NCI-H2081 (cell line): ENCODE measurements at places on chromosomes 11 and 22.

GRCh38 chr22:50440544-50441249 is 34.1 kb downstream of the SBF1 start:
- no peak for DNase-seq

DNA sequence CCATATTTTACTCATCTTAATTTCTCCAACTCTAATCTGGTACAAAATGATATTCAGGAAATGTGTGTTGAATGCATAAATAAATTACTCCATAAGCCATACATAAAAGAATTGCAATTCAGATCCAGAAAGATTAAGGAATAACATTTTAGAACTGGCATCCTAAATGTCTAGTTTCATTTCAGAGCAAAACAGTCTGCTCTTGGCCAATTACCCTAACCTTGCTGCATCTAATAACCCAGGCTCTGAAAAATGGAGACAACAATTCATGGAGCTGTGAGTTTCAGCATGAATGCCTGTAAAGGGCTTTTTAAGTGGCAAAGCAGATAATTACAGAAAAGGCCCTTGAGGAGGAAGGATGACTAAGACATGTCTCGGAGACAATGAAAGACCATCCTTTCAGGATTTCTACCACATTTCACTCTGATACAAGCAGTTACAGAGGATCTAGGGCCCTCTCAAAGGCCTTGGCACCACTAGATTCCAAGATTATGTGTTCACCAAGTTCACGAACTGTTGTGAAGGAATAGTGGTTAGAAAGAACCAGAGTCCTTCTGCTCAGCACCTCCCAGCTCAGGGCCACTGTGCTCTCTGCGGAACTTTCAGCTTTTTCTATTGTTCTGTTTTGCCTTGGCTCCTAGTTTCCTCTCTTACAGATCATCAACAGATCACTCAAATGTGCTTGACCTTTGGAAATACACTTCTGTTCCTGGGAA is 157.6 kb upstream of the BLID start:
- DNase-seq: no peak

DNA sequence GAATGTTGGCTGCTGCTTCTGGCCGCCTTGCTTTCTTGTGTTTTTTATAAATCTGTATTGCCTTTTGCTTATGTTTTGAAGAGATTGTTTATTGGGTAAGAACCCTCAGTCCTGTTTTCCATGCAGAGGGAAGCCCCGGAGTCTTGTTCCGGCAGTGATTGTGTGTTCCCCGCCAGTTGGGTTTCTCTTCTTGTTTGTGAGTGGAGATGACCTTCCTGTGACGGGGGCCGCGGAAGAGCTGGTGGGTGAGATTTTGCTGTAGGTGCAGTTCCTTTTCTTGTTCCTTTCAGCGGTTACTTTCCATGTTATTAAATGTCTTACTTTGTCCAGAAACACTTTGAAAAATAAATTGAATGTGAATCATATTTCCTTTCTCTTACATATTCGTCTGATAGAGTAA is 8.3 kb downstream of the TBC1D22A start:
- DNase-seq: no peak

DNA sequence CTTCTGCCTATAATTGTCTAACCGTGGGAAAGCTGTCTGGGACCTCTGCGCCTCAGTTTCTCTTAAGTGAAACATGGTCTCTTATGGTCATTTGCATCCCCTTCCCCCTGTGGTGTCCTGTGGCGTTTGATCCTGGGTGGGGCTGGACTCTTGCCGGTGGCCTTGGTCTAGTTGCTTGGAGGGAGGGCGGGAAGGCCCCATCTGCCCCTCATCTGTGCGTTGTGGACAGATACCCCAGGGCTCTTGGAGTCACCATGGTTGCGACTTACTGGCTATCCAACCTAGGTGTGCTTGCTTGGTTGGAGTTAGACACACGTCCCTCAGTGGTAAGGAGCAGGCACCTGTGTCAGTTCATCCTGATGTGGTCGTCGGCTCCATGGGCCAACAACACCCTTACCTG is 15.2 kb downstream of the SHANK3 start:
- DNase-seq: no peak

DNA sequence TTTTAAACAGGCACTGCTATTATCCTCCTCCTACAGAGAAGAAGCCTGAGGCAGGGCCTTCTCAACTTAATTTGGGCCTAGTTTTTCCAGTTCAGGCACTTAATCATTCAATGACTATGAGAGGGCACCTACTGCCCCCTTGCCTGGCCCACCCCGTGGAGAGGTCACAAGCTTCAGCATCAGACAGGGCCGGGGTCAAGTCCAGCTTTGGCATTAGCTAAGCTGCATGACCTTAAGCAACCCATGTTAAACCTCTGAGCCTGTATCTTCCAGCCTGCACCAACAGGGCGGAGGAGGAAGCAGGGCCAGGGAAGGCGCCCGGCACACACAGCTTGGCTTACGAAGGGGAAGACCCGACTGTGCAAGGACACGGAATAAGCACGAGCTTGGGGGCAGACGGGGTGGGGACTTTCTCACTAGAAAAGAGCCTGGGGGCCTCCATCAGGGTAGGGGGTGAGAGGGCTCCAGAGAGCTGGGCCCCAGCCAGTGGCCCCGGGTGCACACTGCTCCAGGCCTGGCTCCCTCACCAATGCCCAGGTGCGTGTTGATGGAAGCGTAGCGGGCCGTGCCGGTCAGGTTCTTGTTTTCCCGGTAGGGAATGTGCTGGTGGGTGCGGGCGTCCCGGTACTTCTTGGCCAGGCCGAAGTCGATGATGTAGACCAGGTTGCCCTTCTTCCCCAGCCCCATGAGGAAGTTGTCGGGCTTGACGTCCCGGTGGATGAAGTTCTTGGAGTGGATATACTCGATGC is 16.9 kb downstream of the CSNK1E start:
- DNase-seq: no peak

DNA sequence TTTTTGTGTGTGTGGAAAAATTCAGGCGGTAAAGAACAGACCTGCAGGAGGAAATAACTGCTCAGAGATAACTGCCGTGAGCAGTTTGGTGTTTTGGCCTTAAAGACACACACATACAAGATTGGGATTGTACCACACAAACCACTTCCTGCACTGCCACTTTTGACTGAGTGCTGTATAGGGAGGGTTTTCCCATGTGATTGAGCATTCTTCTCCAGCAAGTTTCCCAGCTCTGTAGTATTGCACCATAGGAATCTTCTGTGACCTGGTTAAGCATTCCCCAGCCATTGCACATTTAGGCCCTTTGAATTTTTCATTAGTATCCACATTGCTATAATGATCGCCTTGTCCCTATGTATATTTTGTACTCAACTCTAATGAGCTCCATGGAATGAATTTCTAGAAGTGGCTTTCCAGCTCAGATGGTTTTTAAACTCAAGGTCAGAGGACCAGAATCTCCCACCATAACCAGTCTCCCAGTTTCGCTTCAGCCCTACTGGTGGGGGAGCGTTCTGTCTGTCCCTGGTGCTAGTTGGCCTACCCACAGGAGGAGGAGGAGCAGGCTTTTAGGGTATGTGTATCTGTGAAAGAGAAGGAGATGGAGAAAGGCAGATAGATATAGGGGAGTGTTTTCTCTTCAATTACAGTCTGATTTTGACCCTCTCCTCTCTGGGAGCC is 9.3 kb downstream of the CD82 start:
- DNase-seq: no peak

GRCh38 chr22:46417769-46418168 is 82.3 kb downstream of the TRMU start:
- no peak for DNase-seq

DNA sequence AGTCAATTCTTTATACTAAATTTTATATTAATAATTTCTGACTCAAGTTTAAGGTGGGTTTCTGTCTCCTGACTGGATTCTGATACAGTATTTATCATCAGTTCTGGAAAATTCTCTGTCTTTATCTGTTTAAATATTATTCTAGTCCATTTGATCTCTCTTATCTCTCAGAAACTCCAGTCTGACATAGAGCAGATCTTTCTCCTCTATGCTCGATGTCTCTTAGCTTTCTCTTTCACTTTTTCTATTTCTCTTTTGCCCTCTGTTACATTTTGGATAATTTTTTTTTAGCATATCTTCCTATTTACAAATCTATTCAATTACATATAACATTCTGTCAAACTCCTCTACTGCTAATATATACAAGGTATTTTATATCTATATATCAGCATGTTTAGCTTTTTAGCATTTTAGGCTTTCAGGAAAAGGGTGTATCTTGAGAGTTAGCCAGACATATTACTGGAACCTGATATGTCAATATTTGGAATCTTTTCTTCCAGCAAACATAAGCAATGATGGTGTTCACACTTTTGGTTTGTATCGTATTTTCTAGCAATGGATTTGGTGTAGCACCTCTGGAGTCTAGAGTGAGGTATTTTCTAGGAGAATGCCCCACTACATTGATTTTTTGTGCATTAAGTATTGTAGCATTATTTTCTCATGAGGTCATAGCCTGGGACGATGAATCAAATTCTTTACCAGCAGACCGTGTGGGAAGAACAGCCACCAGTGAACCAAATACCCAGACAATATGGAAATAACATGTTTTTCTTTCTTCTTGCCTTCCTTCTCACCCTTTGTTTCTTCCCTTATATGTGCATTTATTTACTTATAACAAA is 4.1 kb upstream of the NNMT start:
- DNase-seq: no peak

DNA sequence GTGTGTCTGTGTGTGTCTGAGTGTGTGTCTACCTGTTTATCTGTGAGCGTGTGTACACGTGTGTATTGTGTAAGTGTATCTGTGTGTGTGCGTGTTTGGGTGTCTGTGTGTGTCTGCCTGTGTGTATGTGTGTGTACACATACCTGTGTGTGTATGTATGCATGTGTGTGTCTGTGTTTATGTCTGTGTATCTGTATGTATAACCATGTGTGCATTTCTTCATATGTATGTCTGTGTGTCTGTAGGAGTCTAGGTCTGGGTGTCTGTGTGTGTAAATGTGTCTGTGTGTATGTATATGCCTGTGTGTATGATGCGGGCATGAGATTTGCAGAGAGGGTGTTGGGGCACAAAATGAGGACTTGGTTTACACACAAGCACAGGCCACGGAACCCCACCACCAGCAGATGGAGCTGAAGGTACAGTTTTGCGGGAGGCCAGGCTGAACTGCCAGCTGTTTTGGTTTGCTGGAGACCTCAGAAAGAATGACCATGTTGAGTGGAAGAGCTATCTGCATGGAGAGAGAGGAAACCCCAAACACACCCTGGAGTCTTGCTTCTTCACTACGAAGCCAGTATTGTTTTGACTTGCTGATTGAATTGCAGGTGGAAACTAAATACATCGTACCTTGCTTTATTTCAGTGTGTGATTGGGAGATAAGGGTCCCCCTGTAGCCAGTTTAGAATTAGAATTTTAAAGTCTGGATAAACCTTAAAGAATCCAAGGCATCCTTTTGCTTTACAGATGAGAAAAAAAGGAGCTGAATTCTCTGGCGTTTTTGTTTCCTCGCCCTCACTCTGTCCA is 497.2 kb downstream of the NTM start:
- peak; percentile 83 for DNase-seq

DNA sequence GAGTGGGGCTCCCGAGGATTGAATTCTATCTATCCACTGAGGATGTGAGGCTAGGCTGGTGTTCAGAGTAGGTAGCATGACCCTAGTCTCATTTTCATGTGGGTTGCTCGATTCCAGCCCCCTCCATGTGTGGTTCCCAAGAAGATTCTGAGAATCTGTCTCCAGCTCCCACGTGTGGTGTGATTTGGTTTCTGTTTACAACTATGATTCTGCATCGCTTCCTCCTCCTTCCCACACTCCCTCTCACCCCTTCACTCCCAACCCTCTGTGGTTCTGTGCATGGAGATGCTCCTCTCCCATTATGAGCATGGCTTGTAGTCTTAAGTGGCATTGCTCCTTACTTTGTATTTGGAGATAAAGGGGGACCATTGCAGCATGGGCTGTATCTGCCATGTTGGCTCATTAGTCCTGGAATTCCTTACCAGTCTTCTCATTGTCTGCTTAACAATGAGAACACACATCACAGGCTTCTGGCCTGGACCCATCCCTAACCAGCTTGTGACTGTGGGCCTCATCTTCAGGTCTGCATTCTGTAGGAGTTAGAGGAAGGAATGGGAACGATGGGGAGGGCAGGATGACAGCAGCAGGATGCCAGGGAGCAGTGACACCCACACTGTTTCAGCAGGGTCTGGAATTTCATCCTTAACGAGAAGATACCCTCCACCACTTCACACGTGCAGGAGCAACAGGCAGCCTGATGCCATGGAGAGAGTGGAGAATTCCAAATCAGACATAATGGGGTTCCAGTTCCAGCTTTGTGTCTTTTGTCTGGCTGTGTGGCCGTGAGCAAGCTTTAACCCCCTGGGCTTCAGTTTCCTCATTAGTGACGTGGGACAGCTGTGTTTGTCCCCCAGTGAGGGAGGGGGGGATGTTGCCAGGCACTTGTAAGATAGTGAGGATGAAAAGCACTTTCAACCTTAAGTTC is 86.0 kb downstream of the CCDC81 start:
- DNase-seq: no peak

DNA sequence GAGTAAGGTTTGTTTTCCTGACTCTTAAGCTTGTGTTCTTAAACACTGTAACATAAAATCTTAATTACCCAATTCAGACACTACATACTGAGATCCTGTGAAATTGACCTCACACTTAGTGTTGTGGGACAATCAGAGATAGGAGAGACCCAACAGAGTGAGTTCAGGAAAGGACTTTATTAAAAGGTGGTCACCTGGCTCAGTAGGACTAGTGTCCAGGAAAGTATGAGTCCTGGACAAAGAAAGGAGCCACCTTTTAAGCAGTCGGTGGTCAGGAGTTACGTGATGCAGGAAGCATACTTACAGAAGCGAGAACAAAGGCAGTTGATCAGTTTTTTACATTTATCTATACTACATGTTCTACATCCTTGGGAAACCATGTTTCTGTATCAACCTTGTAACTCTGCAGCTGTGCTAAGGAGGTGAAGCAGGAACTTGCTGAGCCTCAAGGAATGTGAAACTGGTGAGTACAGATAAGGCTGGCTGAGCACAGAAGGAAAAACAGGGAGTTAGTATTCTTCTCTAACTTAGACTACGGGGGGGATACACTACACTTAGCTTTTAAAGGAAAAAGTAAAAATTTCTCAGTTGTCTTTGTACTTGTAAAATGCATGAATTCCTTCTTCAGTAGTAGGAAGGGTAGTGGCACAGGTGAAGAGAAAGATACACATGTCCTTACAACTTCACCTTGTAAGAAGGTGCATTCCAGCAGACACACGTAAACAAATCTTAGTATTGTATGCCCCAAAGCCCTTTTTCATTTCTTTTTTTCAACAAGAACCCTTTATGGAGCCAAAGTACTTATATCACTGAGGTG is 15.1 kb downstream of the OR51E1 start:
- DNase-seq: no peak

- DNase-seq: peak; percentile 65
These were observed 922 bp upstream of the CSNK1E start for GRCh38 chr22:38317995-38318715.
